T-helper 17 cell (primary cell): ENCODE measurements at places on chromosomes 7 and 10.

GRCh38 chr7:22549667-22550513 is 49.9 kb upstream of the STEAP1B start:
- no peak for DNase-seq

DNA sequence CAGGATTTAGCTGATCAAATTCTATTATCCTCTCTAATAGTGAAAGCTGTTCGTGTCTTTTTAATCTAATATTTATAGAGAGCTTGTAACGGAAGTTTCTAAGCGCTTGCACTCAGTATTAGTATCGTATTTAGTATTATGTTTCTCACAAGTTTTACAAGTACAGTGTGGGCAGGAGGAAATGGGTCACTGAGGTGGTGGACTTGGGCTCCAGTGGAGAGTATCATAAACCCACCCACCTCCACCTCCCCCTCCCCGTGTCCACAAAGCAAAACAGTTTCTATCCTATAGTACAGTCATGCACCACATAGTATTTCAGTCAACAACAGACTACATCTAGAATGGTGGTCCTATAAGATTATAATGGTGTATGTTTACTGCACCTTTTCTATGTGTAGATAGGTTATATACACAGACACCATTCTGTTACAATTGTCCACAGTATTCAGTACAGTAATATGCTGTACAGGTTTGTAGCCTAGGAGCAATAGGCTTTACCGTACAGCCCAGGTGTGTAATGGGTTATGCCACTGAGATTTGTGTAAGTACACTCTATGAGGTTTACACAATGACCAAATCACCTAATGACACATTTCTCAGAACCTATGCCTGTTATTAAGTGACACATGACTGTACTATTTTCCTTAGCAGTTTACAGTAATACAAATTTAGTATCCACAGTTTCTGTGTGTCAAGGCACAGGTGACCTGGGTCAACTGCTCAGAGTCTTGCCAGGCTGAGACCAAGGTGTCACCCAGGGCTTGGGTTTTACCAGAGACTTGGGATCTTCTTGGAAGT is 1021.3 kb upstream of the C7orf33 start:
- no peak for DNase-seq

- DNase-seq = no peak
These were observed 257.9 kb downstream of the DPP6 start for GRCh38 chr7:154310114-154310513.

GRCh38 chr10:90579602-90580242 is 278.1 kb downstream of the HTR7 start:
- no peak for DNase-seq

GRCh38 chr7:55187701-55188491 is 169.1 kb downstream of the EGFR start:
- no peak for DNase-seq

GRCh38 chr7:150996376-150997074 is 5.7 kb downstream of the NOS3 start:
- no peak for DNase-seq

DNA sequence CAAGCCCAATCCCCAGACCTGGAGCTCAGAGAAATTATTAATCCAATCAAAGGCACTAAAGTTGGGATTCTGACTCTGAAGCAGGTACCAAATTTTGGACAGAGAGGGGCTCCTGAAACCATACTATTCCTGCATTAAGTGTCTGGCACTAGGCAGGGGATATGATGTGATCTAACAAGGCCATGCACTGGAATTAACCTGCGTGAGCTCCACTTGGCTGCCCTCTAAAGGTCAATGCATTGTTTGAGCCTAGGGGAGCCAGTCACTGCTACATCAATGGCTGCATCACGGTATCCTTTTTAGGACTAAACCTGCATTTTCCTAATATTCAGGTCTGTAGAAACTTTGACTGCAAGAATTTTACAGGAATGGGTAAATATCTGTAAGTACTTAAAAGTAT is 42.1 kb downstream of the ST8SIA6 start:
- DNase-seq = no peak

- DNase-seq = no peak
These were observed 11.4 kb downstream of the AKR1C3 start for GRCh38 chr10:5105626-5106025.

DNA sequence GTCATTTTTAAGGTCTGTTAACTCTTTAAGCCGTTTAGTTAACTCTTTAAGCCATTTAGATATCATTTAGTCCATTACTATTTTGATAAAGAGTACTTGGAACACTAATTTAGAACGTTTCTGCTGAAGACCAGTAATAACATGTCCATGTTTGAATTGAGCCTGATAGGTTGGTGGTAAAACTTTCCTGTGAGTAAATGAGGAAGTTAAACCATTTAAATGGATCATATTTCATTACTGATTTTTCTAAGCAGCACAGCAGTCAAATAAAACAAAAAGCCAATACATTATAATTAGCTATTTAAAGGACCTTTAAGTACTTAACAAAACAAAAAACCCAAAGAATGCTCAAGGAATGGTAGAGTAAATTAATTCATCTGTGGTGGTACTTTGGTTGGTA is 29.4 kb downstream of the PHTF2 start:
- DNase-seq = no peak

DNA sequence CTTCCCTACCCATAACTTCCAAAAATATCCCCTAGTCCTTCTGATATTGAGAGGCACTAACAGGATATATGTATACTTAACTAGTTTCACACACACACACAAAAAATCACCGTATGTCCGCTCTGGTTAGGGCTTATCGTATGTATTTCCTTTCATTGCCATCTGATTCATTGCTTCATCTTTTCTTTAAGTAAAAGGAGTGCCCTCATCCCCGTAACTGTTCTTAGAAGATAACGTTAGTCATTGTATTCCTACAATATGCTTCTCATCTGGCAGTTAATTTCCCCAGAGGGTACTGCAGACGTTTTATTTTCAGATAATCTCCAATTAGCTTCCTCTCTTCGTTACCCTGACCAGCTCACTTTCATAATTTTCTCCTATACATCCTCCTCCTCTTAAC is 37.3 kb downstream of the NRCAM start:
- DNase-seq = no peak

- no peak for DNase-seq
These were observed 68.5 kb downstream of the LRRN3 start for GRCh38 chr7:111159426-111159825.

- DNase-seq = no peak
These were observed 25.8 kb upstream of the PSMG3 start for GRCh38 chr7:1595636-1596035.

DNA sequence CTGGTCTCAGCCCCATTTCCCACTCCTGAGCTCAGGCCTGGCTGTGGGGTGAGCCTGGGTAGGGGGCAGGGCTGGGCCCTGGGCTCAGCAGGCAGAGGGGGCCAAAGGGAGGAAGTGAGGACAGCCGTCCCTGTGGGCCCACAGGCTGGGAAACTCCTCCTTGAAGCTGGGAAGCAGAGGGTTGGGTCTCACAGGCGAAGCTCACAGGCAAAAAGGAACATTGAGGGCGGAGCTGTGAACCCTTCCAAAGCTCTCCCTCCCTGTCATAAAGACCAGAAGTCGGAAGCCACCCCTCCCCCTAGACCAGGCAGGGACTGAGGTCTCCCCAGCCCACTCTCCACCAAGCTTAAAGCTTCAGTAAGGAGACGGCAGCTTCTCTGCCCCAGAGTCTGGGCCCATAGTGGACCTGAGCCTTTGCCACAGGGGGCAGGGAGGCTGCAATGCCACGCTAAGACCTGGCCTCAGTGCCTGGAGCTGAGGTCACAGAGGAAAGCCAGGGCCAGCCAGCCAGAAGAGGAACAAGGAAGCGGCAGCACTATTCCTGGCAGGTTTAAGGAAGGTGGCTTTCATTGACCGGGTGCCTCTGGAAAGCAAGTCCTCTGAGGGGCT is 1.0 kb upstream of the KCP start:
- DNase-seq = no peak

DNA sequence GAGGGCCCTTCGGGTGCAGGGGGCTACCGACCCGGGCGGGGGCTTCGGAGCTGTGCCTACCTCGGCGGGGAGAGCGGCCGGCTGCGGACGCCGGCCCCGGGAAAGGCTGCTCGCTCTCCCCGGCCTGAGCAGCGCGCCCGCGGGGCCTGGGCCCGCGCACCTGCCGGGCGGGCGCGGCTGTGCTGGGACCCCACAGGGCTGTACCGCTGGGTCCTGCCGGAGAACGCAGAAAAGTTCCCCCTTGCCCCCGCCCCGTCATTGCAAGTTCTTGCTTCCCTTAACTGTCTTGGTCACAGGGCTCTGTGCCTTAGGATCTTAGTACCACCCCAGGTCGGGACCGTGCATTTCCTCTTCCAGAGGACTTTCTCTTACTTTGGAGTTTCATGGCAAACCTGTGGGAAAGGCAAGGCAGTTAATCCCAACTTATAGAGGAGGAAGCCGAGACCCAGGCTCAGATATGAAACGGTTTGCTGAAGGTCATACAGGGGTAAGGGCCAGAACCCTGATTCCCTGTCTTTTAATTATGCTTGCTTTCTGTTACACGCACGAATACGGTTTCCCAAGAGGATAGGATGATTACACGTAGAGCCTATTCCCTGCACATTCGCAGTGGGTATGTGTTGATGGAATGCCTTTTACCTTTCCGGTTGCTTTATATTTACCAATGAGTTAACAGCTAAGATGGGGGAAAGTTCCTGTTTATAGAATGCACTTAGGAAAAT is 652 bp downstream of the PCGF5 start:
- no peak for DNase-seq

- DNase-seq = no peak
These were observed 87.0 kb downstream of the TBXAS1 start for GRCh38 chr7:139915864-139916716.

DNA sequence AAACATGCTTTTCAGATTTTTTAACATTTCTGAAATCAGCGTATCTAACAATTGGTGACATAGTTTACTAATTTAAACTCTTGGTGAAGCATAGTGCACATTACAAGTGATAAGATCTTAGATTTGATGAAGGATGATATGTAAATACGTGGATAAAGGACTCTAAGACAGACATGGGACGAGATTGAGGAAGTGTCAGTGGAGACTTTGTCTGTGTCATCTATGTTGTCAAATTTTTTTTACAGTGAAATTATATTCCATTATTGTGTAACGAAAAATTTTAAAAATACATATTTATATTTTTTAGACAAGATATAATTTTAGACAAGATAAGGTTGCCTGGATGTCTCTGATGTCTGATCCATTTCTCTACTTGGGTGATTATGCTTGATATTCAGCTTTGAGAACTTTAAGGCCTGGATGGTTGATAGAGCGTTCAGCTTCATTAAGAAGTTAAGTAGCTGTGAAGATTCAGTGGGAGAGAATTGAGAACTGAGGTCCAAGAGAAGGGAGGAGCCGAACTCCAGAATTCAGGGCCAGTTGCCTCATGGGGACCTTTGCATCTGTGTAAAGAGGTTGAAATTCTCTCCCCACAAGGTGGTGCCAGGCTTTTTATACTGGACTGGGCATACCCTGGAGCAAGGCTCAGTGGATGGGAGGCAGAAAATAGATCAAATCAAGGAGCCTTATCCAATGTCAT is 62.7 kb downstream of the KAT6B start:
- no peak for DNase-seq

DNA sequence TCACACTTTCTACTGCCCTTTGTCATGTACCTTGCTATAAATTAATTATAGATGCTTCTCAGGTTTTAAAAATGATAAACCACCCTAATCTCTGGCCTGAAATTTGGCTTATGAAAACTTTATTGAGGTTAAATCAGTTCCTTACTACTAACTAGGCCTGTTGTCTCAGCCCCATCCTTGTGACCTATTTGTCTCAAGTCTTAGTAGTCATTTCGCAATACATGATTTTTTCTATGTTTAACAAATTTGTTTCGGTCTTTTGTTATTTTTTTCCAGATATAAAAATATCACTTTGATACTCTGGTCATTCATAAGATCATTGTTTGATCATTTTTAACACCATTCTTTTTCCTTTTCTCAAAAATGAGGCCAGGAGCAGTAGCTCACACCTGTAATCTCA is 411.6 kb downstream of the GFRA1 start:
- no peak for DNase-seq

- no peak for DNase-seq
These were observed 949 bp upstream of the CLIP2 start for GRCh38 chr7:74288034-74288881.

DNA sequence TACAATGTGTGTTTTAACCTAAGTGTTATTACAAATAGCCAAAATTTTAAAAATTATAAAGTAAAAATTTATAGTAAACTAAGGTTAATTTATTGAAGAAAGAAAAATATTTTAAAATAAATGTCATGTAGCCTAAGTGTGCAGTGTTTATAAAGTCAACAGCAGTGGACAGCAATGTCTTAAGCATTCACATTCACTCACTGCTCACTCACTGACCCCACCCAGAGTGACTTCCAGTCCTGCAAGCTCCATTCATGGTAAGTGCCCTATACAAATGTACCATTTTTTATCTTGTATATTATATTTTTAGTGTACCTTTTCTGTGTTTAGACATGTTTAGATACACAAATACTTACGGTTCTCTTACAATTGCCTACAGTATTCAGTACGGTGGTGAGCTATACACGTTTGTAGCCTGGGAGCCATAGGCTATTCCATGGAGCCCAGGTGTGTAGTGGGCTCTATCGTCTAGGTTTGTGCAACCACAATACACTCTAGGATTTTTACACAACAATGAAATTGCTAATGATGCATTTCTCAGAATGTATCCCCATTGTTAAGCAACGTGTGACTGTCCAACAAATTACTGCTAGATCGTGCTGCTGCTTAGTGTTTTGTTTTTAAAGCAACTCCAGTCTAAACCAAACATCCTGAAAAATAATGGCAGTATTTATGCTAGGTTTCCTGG is 108.9 kb upstream of the NAMPT start:
- DNase-seq = no peak

GRCh38 chr10:12324530-12324929 is 24.8 kb upstream of the CAMK1D start:
- no peak for DNase-seq

GRCh38 chr7:94080551-94080950 is 76.4 kb upstream of the BET1 start:
- DNase-seq = no peak

DNA sequence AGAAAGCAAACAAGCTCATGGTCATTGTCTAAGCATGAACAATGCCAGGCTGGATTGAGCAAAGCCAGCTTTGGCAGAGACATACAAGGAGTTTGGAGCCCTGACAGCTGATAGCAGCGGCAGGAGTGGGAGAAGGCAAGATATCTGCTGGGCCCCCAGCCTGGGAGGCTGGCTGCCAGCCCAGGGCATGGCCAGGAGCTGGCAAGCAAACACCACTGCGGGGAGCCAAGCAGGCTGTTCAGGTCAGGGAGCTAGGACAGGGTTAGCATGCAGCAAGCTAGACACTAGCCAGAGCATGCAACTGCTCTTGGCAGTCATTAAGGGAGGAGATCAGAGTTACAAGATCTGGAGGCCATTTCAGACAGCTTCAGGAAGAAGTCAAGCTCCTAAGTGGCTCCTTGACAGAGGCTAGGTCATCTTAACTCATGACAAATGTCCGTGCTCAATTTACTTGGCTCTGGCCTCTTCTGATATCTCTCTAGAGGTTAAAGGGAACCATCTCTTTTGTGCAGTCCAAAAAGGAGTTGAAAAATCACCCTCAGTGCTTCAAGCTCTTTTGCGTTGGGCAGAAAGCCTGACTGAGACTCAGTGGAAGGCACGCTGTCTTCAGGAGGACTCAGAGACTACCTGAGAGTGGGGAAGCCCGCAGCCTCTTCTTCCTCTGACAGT is 436.8 kb upstream of the C7orf33 start:
- no peak for DNase-seq
